Stimulated activated CD4-positive, alpha-beta T cell treated with anti-CD3 and anti-CD28 coated beads, Interleukin-1b, Interleukin-23, amount 100 ng/mL, for 24 hours (primary cell): ENCODE measurements at places on chromosomes 12 and 14.
A peak's percentile ranks its signal among the peaks of the same experiment; 100 is the strongest.

- peak; percentile 68 for DNase-seq
Measured at GRCh38 chr14:34322940-34323418, 139.1 kb downstream of the SPTSSA start.

GRCh38 chr12:130468186-130468585 is 130.5 kb downstream of the PIWIL1 start:
- no peak for DNase-seq

- DNase-seq, result no peak
Measured at GRCh38 chr14:50303744-50304471, 8.1 kb downstream of the L2HGDH start.

DNA sequence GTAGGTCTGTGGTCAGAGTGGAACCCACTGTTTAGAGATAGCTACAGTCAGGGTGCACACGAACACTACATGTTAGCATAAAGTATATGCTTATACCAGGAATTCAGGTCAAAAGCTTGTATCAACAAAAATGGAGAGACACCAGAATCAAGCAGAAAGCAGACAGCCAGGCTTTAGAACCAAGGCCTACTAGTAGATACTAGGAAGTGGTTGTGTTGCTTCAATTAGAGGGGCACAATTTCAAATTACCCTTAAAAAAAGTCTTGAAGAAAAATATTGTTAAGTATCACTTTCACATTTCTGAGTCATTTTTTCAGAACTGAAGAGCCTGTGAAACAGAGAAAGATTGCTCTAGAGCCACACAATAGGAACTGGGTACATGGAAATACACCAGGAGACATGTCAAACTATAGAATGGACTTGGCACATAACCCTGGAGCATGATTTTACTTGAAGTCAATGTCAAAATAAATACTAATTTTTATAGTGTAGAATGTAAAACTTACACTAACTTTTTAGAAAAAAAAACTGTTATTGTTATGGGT is 41.6 kb downstream of the LRRC9 start:
- DNase-seq, result no peak

DNA sequence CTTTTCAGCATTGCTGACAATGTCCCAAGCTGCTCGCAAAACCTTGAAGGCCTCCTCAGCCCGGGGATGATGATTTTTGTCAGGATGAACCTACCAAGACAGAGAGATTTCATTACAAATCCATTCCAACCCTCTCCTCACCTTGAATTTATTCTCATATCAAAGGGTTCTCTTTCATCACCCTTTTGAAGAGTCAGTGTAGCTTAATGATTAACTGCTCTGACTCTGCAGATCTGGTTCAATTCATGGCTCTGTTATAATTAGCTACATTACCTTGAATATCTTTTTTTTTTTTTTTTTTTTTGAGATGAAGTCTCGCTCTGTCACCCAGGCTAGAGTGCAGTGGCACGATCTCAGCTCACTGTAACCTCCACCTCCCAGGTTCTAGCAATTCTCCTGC is 5.6 kb downstream of the ORMDL2 start:
- no peak for DNase-seq

DNA sequence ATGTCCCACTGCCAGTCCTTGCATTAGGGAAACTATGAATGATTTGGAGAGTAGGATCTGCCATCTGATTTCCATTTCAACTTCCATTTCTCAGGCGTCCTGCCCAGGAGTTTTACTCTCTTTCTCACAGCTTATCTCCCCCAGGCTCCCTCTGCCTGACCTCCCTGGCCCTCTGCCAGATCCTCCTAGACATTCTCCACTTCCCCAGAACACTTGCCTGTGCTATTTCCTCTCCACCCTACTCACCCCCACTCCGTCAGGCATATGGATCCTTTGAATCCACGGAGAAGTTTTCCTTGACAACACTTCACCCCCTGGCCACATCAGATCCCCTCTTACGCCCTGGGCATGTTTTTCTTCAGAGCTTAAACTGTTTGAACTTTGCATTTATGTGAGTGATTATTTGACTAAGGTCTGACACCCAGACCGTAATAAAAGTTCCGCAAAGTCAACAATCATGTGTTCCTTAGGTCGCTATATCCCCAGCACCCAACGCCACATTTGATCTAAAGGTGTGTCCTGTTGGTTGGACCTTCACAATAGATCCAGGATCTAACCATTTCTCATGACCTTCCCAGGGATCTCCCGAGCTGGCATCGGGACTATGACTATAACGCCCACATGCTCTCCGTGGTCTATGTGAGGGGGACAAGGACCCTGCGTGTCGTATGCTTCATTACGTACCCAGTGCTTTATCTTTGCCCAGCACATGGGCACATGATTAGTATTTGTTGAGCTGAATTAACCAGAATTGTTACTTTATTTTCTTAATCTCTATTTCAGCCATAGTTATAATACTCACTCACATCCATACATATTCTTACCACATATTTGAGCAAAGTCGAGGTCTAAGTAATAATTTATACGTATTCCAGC is 255.8 kb upstream of the FOXN3 start:
- no peak for DNase-seq

GRCh38 chr12:6369916-6370575 is 5.3 kb downstream of the SCNN1A start:
- no peak for DNase-seq

DNA sequence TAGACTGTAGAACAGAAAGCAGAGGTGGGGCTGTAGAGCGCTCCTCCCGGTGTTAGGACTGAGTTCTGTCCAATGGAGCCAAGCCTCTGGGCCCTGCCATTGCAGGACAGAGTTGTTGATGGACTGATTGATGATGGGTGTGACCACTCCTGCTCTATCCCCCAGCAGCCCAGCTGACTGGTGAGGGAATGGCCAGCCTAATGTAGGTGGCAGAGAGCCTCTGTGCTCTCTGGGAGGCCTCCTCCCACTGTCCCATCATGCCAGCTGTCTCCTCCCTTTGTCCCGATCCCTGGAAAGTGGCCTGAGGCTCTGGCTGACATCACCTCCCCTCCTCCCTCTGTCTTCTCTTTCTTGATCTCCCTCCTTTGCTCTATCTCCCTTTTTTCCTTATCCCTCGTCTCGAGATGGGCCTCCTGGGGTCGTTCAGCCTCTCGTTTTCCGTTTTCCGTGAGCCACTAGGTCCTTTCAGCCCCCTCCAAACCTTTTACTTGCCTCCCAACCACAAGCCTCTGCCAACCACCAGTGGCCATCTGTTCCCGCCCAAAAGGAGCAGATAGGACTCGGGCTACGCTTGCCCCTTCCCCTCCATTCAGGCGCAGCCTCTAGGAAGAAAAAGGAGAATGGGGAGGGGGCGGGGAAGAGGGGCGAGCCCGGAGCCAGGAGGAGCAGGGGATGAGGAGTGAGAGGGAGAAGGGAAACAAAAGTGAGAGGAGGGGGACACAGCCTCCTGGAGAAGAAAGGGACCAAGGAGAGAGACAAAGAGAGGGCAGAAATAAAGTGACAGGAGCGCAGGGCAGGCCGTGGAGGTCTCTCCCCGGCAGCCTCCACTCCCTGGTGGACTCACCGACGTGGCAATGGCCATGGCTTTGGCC is 572 bp downstream of the EFS start:
- no peak for DNase-seq
